ENCODE measurements at places on chromosomes 3 and 15. TPM values are rescaled to one million over a fixed set of nuclear protein-coding genes. Genes with fewer than 3 reads are reported as not detected.

GRCh38 chr3:167859610-167860009 lies 124.1 kb downstream of the SERPINI1 start:
- H3K36me3 ChIP-seq = no peaks in the 10 kb centered on the region
- no peak for DNase-seq
- H3K4me1 ChIP-seq = no peaks in the 10 kb centered on the region
- no peak overlapping the region for H3K4me3 ChIP-seq
- H3K27ac ChIP-seq = no peak overlapping the region

DNA sequence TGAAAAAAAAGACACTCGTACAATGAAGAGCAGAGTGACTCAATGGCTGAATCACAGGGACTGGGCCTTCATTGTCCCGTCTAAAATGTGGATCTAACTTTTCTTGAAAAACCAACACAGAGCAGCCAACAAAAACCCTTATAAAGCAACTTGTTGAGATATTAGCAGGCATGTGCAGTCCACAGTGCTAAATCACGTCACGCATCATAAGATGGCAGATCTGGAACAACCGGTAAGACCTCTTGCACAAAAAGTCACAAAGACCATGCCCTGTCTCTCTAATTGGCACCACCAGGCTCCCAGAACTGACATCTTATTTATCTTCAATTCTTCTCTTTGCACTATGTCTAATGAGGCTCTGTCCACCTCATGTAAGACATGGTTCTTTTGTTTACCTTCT lies 177.0 kb downstream of the MAGI1 start:
- DNase-seq = no peak
- H3K4me3 ChIP-seq = no peak overlapping the region
- H3K36me3 ChIP-seq = no peaks in the 10 kb centered on the region
- no peaks in the 10 kb centered on the region for H3K27me3 ChIP-seq
- no peaks in the 10 kb centered on the region for H3K4me1 ChIP-seq
- no peak overlapping the region for H3K27ac ChIP-seq

The PRSS50 gene
- total RNA-seq = not detected

DNA sequence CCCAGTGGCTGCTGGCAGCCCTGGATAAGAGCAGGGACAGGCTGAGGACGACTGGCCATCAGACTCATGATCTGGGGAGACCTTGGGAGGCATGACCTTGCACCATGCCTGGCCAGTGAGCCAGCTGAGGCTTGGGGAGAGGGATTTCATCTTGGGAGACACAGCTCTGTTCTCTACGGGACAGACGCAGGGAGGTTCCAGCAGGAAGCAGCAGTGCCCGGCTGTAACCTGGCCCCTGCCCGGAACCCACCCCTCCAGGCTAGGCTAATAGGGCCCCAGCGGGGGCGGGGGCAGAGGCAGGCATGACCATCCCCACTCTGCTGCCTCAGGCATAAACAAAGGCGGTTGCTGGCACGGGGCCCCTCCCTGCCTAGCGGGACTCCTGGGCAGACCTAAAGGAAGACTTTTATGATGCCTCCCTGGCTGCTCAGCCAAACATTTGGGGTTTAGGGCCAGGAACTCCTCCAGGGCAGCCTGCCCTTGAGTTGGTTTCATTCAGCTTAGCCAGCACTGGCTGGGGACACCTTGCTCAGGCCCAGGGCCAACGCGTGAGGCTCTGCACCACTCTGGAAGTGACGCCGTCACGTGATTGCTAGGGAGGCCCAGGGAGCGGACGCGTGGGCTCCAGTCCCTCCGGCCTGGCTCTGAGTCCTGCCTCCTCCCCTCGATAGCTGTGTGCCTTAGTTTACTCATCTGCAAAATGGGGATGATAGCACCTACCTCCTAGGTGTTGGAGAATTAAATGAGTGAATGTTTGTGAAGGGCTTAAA lies 27.6 kb downstream of the HDAC11 start:
- DNase-seq = no peak
- H3K27me3 ChIP-seq = no peaks in the 10 kb centered on the region
- H3K4me3 ChIP-seq = no peak overlapping the region
- no peaks in the 10 kb centered on the region for H3K36me3 ChIP-seq
- no peaks in the 10 kb centered on the region for H3K4me1 ChIP-seq

- no peak overlapping the region for H3K4me3 ChIP-seq
- DNase-seq = no peak
- no peaks in the 10 kb centered on the region for H3K27me3 ChIP-seq
- H3K27ac ChIP-seq = no peak overlapping the region
Observed at GRCh38 chr3:100737334-100737733, 28.0 kb downstream of the TFG start.

DNA sequence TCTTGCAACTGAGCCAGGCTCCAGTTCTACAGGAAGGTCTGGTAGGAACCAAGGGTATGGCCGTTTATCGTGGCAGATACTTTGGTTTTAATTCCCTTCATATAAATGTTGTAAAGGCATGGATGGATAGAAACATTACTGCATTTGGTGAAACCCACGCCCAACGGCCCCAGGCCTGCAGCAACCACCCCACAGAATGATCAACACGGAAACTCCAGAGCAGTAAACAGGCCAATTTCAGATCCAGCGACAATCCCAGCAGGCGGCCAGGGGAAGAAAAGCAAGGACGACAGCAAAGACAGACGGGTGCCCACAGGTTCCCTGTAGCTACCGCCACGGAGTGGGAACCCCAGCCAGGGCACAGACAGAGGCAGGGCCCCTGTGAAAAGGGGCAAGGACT lies 32.6 kb upstream of the PCSK6 start:
- H3K36me3 ChIP-seq = no peaks in the 10 kb centered on the region
- H3K4me1 ChIP-seq = peaks cover 5% of the 10 kb centered on the region
- no peak overlapping the region for H3K4me3 ChIP-seq
- DNase-seq = no peak
- no peak overlapping the region for H3K27ac ChIP-seq

- H3K27me3 ChIP-seq = no peaks in the 10 kb centered on the region
- no peak for DNase-seq
- peaks cover 8% of the 10 kb centered on the region for H3K4me1 ChIP-seq
- H3K36me3 ChIP-seq = no peaks in the 10 kb centered on the region
Observed at GRCh38 chr15:85495096-85495495, 114.7 kb downstream of the AKAP13 start.

The SKIL gene
- 29.1 TPM for total RNA-seq

- no peaks in the 10 kb centered on the region for H3K4me1 ChIP-seq
- H3K27me3 ChIP-seq = no peaks in the 10 kb centered on the region
- no peaks in the 10 kb centered on the region for H3K36me3 ChIP-seq
- no peak overlapping the region for H3K27ac ChIP-seq
Observed at GRCh38 chr3:150765949-150766720, 3.2 kb upstream of the SIAH2 start.

DNA sequence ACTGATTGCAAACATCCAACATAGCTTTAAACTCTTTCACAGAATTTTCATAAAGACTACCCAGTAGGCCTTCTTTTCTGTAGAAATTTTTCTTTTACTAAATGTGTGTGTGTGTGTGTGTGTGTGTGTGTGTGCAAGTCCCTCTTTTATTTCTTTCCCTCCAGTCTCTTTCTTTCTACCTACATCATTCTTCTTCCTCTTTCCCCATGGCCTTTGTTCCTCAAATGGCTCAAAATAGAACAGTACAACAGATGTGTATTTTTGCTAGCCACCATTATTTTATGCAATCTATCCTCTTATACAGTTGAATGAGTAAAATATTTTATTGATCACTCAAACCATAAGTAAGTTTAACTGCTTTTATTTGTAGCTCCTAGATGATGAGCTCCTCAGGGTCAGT lies 76.4 kb downstream of the USF3 start:
- no peaks in the 10 kb centered on the region for H3K36me3 ChIP-seq
- no peaks in the 10 kb centered on the region for H3K27me3 ChIP-seq
- H3K4me1 ChIP-seq = no peaks in the 10 kb centered on the region
- DNase-seq = no peak
- H3K27ac ChIP-seq = no peak overlapping the region

GRCh38 chr3:12663401-12663935 lies 449 bp downstream of the RAF1 start:
- peaks cover 23% of the 10 kb centered on the region for H3K4me1 ChIP-seq
- peak overlapping the region; percentile 77 for H3K4me3 ChIP-seq
- no peaks in the 10 kb centered on the region for H3K36me3 ChIP-seq
- H3K27me3 ChIP-seq = no peaks in the 10 kb centered on the region

DNA sequence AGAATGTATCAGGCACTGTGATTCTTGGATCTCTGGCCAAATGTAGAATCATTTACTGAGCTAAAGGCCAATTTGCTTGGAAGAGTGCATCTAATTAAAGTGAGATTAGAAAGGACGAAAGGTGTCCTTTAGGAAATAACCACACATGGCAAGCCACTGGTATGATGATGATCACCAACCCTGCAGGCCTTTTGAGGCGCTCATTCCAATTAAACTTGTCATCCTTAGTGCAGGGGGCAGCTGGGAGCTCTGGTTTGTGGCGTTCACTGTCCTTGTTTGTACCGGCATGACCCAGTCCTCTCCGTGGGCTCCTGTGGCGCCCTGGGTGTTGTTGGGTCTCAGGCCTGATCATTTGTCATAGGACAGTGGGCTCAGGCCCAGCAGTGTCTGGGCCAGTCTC lies 11.0 kb downstream of the LIMD1 start:
- no peaks in the 10 kb centered on the region for H3K27me3 ChIP-seq
- no peak for DNase-seq
- H3K4me1 ChIP-seq = no peaks in the 10 kb centered on the region
- no peaks in the 10 kb centered on the region for H3K36me3 ChIP-seq

The GOLGA8Q gene
- not detected for total RNA-seq

The LRRN1 gene
- total RNA-seq = 0.15 TPM

DNA sequence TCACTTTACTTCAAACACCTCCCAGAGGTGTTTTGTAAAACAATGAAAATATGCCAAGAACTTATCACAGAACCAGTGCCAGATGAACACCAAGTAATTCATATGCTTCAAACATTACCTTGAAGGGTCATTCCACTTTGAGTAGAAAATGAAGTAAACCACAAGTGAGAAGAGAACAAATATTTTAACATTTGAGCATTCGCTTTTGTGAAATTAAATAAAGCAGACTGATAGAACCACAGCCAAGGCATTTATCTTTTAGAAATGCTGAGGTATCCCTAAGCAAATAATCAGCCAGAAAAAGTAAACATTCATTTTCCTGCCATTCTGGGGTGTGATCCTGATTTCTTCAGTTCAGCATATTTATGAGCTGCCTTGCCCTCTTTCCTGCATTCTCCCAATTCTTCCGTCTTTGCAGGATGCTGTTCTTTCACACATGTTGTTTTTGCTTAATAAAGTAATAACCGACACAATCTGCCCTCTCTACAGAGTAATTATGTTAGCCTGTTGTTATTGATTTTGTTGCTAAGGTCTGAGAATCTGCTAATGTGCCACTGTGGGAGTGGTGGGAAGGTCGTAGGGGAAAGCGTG lies 235.6 kb upstream of the TGFBR2 start:
- no peak overlapping the region for H3K27ac ChIP-seq
- H3K4me3 ChIP-seq = no peak overlapping the region
- H3K36me3 ChIP-seq = no peaks in the 10 kb centered on the region

The TUSC7 gene
- total RNA-seq = not detected

GRCh38 chr3:64454179-64454578 lies 228.9 kb upstream of the PRICKLE2 start:
- no peaks in the 10 kb centered on the region for H3K27me3 ChIP-seq
- H3K36me3 ChIP-seq = no peaks in the 10 kb centered on the region
- H3K4me3 ChIP-seq = no peak overlapping the region
- H3K4me1 ChIP-seq = no peaks in the 10 kb centered on the region
- DNase-seq = no peak

- DNase-seq = no peak
- H3K4me1 ChIP-seq = no peaks in the 10 kb centered on the region
- no peaks in the 10 kb centered on the region for H3K27me3 ChIP-seq
- no peak overlapping the region for H3K4me3 ChIP-seq
- no peak overlapping the region for H3K27ac ChIP-seq
Observed at GRCh38 chr15:91660174-91660649, 193.3 kb upstream of the SLCO3A1 start.

DNA sequence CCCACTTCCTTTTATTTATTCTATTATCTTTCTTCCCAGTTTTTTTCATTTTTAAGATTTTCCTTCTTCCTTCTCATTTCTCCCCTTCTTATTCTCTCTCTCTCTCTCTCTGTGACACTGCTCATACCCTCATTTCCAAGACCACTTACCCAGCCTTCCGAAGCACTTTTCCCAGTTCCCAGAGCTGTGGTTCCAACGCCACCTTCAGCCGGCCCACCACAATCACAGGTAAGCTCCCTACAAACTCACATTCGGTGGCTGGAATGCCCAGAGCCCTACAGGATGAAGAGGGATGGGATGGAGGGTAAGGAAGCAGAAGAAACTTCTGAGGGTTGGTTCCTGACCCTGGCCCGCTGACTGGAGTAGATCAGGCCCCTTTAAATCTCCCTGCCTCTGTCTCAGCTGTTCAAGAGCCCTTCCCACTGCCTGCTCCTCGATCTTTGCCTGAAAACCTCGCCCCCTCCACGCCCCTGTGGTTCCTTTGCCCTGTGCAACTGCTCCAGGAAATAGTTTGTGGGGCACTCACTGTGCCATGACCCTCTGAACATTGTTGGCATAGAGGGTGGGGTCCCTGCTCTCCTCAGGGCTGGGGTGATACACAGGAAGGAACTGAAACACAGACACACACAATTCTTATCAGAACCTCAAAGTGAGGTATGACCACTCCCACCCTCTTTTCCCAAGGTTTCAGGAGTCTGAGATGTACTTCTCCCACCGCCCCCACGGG lies 4.8 kb downstream of the LPCAT4 start:
- H3K27ac ChIP-seq = no peak overlapping the region
- H3K4me1 ChIP-seq = no peaks in the 10 kb centered on the region
- DNase-seq = no peak
- H3K27me3 ChIP-seq = no peaks in the 10 kb centered on the region

The ARGFX gene
- total RNA-seq = not detected

GRCh38 chr15:41834096-41834495 lies 4.6 kb upstream of the PLA2G4B start:
- DNase-seq = no peak
- H3K4me3 ChIP-seq = no peak overlapping the region
- H3K27me3 ChIP-seq = no peaks in the 10 kb centered on the region
- no peaks in the 10 kb centered on the region for H3K36me3 ChIP-seq
- H3K27ac ChIP-seq = no peak overlapping the region

DNA sequence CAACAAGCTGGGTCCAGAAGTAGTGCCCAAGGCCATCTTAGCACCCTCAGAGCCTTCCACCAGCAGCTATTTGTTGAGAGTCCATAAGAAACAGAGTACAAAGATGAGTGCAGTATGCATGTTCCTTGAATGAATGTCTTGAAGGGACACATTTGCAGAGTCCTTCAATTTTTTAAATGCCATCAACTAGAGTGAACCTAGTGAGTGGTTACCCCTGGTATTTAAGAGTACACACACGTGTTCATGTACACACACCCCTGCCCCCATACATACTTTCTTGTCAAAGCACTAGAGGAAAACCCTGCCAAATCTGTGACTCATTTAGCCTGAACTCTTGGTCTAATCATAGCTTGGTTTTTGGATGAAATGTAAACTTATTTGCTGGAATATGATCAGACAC lies 84.5 kb upstream of the GALNT15 start:
- H3K4me3 ChIP-seq = no peak overlapping the region
- no peaks in the 10 kb centered on the region for H3K27me3 ChIP-seq
- DNase-seq = no peak
- no peak overlapping the region for H3K27ac ChIP-seq
- no peaks in the 10 kb centered on the region for H3K36me3 ChIP-seq

The CYP19A1 gene
- total RNA-seq = not detected

Measured in right lobe of liver (tissue), 6 donors.